ENCODE measurements at places on chromosomes 11 and 22.

DNA sequence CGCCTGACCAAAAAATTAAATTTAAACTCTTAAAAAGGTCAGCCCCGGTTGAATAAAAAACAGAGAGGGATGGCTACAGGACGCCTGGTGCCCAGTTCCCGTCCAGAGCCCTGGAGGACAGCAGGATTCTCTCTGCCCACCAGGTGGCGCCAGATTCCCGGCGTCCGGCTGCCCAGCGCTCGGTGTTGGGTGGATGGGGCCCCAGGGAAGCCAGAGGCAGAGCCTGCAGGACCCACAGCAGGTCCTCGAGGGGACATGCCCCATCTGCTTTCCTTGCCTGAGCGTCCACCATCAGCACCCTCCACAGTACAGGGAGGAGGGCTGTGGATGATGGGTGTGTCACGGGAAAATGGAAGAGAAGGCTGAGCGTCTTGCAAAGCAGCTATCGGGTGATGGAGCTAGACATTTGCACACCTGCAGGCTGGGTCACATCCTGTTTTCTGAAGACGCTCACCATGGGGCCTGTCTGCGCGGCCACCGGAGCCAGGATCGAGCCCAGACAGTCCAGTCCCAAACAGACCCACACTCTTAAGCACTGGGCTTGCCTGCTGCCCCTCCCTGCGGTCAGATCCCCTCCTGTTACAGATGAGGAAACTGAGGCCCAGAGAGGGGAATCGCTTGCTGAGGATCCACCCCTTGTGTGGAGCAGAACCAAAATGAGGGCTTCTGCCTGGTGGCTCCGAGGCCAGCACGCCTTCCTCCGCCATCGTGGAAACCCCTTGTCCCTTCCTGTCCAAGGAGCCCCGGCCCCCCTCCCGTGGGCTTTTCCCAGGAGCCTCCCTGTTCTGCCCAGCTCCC lies 18.5 kb upstream of the CBX7 start:
- DNase-seq: peak; percentile 68

DNA sequence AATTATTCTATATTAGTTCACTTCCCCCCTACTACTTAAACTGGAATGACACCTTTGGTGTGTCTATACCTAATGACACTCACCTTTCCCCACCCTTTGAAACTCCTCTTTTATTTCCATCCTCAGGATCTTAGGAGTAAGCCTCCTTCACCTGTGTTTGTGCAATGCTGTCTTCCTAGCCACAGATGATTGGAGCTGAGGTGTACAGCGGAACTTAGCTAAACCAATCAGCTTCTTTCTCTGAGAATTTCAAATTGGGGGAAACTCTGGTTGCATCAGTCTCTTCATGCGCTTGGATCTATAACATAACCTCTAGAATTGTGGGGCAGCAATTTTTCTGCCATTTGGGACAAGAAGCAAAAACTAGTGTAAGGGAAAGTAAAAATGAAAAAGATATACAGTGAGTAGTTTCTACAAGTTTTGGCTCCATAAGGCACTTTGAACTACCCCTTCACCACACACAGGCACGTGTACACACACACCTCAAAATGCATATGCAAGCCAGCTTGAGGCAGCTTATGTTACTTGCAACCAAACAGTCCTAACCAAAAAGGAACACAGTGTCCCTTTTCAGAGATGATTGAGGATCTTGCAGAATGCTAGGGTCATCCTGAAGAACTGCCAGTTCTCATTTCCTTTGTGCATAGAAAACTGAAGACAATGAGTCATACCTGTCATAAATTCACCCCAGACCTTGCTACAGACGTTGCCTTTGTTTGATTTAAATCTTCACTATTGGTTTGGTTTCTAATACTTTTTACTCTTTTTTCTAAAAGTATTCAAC lies 36.0 kb upstream of the LDLRAD3 start:
- DNase-seq: peak; percentile 45

DNA sequence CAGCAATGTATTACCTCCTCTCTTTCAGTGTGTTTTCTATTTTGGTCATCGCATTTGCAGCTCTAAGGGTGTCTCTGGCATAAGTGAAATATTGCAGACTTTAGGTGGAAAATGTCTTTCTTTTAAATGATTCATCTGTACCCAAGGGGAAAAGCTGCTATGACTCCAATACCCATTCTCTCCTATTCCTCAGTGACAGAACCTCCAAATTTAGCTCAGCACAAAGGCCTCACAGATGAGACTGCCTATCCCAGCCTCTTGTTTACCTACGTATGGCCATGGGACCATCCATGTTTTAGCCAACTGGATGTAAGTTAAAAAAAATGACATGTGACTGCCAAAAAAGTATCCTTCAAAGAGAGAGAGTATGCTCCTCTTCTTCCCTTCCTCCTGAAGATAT lies 7.9 kb downstream of the MTMR2 start:
- DNase-seq: no peak

- DNase-seq: no peak
These were observed 6.5 kb downstream of the PTPMT1 start for GRCh38 chr11:47571895-47572294.

DNA sequence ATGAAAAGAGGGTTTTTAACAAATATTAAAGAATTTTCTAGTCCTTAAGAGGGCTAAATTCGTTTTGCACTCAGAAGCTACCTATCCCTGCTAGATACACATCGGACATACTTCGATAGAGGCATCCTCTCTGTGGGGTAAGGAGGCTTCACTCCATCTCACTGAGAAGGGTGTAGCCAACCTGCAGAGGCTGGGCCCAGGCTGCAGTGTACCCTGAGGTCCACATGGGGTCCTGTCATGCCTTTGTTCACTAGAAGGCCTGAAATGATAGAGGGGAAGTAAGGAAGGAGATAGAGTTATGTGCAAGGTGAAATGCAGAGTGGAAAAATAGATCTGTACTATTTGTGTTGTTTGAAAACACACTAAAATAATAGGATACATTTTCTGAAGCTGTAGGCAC lies 45.6 kb downstream of the IGSF9B start:
- no peak for DNase-seq

DNA sequence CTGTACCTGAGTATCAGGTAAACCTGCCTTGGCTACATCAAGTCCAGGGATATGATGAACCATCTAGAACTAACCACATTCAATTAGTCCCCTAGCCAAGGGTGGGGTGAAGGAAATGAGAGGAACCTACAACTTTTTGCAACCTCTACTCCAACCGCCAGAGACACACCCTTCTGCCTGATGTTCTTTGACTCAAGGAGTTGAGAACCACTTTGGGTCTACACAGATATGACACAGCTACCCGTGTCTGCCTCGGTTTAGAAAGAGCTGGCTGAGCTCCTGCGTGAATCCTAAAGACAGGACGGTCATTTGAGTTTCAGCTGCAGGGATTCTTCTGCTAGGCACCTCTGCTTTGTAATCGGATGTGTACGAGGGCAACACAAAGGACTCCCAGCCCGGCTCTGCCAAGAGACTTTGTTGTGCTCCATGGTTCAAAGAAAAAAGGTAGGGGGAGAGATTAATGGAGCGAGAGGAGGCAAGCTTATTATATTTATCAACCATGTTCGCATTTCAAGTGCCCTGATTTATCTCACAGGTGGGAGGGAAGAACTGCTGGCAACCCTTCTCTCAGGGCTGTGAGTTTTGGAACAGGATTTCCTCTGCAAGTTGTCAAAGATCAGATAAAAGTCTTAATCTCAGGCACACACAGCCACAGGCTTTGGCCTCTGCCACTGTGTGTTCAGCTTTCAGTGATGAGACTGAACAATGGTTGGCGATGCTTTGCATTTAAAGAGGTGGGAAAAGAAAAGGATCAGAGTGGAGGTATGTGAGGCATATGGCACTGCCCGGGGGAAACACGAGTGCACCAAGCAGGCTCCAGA lies 35.1 kb downstream of the FLI1 start:
- no peak for DNase-seq

GRCh38 chr11:34665077-34665835 lies 44.4 kb downstream of the EHF start:
- no peak for DNase-seq

DNA sequence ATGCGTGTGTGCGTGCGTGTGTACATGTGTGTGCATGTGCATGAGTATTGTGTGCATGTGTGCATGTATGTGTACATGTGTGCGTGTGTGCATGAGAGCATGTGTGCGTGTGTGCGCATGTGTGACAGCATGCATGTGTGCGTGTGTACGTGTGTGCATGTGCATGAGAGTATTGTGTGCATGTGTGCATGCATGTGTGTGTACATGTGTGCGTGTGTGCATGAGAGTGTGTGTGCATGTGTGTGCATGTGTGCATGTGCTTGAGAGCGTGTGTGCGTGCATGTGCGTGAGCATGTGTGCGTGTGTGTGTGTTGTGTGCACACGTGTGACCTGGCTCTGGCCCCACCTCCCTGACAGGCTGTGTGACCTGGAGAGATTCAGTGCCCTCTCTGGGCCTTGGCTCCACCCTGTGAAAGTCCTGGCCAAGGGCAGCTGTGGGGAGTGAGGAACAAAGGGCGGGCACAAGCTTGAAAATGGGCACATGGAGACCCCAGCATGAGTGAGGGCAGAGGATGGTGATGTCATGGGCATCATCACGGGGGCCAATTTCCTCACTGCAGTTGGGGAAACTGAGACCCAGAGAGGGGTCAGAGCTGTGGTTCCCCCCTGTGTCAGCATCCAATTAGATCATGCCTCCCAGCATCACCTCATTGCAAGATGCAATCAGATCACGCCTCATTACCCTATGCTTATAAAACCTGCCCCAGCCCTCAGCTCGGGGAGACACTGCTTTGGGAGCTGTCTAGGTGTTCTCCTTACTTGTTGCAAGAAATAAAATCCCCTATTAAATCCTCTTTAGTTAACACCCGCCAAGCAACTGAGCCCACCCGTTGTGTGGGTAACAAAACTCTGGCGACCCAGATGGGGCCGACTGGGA lies 658 bp downstream of the ACY3 start:
- DNase-seq: no peak

- no peak for DNase-seq
These were observed 56.8 kb upstream of the FBXO3 start for GRCh38 chr11:33830903-33831648.

DNA sequence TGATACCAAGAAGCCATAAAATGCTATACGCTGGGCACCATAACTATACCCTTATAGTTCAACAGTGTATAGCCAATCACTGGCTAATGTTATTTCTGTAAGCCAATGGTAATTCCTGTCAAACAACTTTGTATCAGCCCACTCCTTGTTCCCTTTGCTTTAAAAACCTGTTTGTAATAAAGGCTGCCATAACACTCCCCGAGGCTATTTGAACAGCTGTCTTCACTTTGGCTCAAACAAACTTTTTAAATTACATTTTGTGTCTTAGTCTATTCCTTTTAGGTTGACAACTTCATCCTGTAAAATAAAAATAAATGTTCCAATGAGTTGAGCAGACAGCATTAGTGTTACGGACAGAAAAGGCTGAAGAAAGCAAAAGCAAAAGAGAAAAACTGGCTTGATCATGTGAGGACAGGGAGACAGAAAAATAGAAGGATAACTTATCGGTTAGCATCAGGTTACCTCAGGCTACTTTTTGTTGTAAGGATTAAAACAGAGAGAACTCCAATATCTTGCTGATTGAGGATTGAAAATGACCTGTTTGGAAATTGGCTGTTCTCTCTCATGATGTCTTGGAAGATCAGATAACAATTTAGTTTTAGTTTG lies 95.0 kb downstream of the AASDHPPT start:
- DNase-seq: no peak

- DNase-seq: no peak
These were observed 563.0 kb downstream of the BRD1 start for GRCh38 chr22:49264696-49265095.

DNA sequence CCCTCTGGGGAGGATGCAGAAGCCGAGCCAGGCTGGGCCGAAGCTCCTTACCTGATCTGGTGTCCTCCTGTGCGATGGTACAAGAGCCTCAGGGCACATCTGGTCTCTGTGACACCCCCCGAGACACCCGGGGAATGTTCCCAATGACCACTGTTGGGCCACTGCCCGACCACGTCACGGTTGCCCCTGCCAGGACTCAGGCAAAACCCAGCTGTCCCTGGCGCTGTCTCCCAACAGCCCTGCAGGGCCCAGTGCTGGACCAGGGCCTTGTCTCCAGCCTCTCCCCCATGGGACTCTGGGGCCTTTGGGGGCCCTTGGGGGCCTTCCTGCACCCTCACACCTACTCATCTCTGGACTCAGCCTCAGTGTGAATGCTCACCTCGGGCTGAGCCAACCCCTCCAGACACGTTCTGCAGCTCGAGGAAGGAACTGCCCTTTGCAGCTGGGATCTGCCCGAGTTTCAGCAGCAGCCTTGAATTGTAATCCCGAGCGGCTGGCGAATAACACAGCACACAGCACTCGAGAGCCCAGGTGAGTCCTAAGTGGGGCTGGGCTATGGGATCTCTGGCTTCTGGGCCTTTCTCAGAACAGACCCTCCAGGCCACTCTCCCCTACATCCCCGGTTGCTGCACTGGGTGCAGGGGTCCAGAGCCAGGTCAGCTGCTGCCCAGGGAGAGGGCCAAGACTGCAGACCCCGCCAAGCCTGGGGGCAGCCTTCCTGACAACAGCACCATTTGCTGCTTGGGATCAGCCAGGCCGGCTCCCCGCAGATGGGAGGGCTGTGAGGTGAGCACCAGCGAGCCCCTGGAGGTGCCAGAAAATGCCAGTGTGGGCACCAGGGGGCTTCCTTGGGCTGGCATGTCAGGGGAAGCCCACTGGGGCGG lies 39.8 kb downstream of the RTN4R start:
- DNase-seq: no peak

DNA sequence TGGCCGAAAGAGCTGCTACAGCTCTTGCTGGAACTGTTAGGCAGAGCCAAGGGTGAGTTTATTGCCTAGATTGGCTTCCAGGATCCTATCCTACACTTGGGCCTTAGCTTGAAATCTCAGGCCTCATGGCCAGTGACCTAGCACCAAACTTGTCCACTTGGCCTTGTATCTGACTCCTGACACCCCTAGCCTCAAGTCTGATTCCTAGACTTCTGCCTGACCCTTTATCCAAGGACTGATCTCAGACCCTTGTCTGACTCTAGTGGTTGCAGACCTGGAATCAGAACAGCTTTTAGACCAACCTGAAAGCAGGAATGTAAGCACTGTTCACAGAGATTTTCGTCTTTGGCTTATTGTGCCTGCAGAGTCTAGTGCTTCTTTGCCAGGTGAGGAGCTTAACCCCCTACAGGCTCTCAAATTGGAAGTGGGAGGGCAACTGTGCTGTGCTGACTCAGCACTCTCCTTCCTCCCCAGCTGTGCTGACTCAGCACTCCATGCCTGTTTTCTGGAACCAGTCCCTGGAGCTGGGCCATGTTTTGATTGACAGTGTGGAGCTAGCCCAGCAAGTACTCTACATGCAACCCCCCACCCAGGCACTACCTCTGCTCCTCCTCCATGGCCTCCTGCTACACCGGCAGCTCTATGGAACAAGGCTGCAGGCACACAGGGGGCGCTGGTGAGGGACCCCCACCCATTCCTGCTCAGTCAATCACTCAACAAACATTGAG lies 35.1 kb downstream of the RRP8 start:
- no peak for DNase-seq

Measured in A549 (cell line).